ENCODE measurements at places on chromosomes 16 and 17.

DNA sequence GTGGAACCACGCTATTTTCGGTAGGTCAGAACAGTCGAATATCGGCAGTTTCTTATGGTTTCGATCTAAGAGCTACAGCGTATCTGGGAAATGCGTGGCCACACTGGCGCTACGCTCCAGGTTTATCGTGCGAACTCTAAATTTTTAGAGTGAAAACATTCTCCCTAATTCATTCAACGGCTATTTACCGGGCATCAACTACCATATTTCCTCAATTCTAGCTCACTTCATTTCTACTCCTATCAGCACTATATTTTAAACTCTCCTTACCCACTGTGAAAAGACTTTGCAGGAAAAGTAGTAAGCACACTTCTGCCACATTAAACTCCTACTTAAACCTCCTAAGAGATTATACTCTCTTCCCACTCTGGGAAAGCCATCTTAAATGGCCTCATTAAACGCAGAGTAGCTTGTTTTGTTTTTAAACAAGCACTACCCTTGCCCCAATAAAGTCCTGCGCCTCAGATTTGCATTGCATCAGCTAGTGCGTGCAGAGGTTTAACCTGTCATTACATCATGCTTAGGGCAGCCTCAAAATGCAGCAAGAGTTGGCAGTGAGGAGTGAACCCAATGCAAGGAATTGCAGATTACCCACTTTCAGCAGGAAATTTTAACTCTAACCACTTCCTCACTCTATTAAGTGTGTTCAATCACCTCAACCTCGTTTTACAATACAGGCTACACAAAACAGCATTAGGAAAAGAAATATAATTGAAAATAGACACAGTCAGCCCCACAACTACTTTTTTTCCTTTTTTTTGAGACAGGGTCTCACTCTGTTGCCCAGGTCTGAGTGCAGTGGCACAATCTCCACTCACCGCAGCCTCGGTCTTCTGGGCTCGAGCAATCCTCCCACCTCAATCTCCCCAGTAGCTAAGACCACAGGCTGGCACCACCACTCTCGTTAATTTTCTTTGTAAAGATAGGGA lies 18.8 kb downstream of the SIAH1 start:
- no peak for DNase-seq

GRCh38 chr17:10051112-10051511 lies 146.0 kb upstream of the RCVRN start:
- DNase-seq, result no peak

- DNase-seq, result no peak
Measured at GRCh38 chr17:8444494-8444893, 8.8 kb downstream of the NDEL1 start.

DNA sequence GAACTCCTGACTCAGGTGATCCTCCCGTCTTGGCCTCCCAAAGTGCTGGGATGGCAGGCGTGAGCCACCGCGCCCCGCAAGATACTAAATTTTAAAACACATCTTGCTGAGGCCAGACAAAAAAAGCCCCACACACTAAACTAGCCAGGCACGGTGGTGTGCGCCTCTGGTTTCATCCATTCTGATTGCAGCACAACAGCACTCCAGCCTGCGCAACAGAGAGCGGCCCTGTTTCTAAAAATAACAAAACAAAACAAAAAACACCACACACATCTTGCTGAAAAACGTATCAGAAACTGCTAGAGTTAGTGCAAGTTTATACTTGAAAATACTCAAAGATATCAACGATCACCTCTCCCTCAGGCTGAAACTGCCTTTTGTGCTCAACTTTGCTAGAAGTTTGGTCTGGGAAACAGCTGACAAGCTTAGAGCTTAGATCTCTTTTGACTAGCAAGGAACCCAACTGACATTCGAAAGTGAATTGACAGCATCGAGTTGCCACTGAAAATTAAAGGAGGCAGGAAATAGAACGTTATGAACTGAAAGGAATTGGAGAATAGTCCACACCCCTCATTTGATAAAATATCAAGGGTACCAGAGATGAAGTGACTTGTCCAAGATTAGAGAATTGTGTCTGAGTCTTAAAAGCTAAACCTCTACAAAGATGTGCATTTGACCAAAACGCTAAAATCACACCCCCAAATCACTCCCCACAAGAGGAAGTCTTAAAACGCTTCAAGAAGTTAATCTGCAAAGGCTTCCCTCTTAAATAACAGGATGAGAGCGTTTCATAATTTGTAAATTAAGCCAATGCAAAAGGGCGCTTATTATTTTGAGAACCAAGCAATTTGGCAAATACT lies 908 bp downstream of the COG4 start:
- DNase-seq, result no peak

DNA sequence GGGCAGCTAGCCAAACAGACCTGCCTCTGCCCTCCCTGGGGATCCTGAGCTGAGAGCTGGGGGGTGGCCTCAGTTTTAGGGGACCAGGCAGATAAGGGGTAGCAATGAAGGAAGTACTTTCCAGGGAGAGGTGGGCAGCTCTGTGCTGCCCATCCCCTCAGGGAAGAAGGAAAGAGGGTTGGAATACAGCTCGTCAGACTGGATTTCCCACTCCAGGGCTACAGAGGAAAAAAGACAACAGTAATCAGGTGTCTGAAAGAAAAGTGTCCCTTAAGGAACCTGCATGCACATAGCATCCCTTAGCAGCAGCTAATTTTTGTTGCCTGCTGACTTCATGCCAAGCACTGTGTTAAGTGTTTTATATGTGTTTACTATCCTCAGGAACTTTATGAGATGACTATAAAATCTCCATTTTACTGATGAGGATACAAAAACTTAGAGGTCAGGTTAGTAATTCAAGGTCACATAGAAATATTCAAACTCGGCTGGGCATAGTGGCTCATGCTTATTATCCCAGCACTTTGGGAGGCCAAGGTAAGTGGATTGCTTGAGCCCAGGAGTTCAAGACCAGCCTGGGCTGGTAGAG lies 3.2 kb upstream of the MRPL58 start:
- DNase-seq, result no peak

GRCh38 chr16:71479420-71479819 lies 9.7 kb downstream of the ZNF19 start:
- DNase-seq, result no peak

DNA sequence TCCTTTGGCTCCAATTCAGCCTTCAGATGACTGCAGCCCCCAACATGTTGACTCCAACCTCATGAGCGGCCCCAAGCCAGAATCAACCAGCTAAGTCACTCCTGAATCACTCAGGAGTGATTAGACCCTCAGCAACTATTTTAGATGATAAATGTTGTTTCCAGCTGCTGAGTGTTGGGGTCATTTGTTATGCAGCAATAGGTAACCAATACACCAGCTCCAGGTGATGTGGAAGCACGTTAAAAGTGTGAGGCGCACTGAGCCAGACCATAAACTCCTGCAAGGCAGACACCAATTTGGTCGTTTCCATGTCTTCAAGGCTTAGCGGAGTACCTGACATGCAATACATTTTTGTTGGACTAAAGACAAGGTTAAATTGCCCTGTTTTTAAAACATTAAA lies 17.5 kb downstream of the COQ7 start:
- DNase-seq, result no peak
